Large intestine (tissue), 12 donors: ENCODE measurements at places on chromosomes 7 and 10.

- H3K27ac ChIP-seq: no peak overlapping the region
- H3K4me3 ChIP-seq: no peak overlapping the region
- DNase-seq: no peak
- H3K27me3 ChIP-seq: no peaks in the 10 kb centered on the region
- H3K4me1 ChIP-seq: no peaks in the 10 kb centered on the region
Observed at GRCh38 chr10:33571616-33572015, 237.1 kb upstream of the NRP1 start.

DNA sequence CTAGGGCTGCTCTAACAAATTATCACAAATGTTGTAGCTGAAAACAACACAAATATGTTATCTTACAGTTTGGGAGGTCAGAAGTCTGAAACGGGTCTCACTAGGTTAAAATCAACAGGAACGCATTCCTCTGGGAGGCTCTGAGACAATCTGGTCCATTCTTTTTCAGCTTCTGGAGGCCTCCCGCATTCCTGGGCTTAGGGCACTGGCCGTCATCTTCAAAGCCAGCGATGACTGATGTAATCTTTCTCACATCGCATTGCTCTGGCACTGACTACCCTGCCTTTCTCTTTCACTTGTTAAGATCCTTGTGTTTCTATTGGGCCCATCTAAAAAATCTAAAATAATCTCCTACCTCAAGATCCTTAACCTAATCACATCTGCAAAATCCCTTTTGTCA lies 1071.5 kb upstream of the C7orf33 start:
- no peak for DNase-seq
- no peaks in the 10 kb centered on the region for H3K27me3 ChIP-seq
- H3K4me3 ChIP-seq: no peak overlapping the region
- no peaks in the 10 kb centered on the region for H3K36me3 ChIP-seq
- H3K4me1 ChIP-seq: no peaks in the 10 kb centered on the region

DNA sequence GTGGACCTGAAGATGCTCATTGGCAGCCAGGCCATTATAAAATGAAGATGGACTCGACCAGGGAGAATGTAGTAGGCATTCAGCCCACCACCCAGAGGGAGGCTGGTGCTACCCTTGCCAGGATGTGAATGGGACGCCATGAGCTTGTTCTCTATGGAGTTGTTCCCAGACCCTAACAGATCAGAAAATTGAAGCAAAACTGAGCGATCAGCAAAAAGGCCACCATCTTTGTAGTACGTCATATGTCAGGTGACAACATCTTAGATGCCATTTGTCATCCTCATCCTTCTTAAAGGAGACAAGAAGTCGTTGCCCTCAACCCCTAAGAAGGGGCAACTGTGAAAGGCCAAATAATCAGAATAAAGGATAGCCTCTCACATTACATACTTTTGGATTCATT lies 61.7 kb downstream of the DOCK1 start:
- no peak for DNase-seq
- peaks cover 8% of the 10 kb centered on the region for H3K36me3 ChIP-seq
- no peaks in the 10 kb centered on the region for H3K4me1 ChIP-seq

- no peak overlapping the region for H3K27ac ChIP-seq
- H3K36me3 ChIP-seq: no peaks in the 10 kb centered on the region
- DNase-seq: no peak
Observed at GRCh38 chr10:22453948-22454591, 108.8 kb downstream of the SPAG6 start.

DNA sequence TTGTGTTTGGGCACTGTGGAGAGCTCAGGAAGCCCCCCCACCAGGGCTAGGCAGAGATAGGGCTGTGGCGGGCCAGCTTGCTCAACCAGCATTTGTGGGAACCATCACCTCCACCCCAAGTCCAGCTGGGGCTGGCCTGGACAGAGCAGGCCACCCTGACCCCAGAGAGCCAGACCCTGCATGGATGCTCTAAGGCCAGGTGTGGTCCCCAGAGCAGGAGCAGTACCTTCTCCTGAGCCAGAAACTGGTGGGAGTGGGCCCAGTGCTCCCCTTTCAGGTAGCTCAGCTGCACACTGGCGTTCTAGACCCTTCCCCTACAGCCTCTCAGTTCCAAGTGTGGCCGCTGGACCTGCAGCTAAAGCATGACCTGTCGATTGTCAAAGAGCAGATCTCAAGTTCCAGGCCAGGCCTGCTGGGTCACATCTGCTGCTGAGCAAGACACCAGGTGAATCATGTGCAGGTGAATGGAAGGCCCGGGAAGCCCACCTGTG lies 57.2 kb downstream of the RASGEF1A start:
- no peaks in the 10 kb centered on the region for H3K27me3 ChIP-seq
- no peak overlapping the region for H3K4me3 ChIP-seq
- no peaks in the 10 kb centered on the region for H3K36me3 ChIP-seq
- no peaks in the 10 kb centered on the region for H3K4me1 ChIP-seq
- no peak for DNase-seq

DNA sequence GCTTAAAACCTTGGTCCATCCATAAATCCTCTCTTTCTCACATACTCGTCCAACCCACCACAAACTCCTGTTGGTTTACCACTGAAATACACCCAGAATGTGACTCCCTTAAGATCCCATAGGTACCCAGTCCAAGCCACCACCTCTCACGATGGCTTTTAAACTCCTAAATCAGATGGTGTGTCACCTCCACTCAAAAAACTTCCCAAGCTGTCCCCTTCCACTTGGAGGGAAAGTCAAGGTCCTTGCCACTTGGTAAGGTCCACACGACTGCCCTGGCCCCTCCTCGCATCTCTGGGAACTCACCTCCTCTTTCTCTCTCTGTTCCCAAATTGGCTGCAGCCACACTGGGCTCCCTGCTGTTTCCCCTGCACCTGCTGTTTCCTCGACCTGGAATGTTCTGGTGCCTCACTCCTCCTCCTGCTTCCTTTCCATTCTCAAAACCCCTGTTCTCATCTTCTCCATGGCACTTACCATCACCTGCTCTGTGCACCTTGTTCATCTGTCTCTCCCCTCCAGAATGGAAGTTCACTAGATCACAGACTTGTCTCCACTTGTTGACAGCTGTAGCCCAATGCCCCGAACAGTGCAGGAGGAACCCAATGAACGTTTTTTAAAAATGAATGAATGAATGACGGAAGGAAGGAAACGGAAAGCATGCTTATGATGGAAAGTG lies 23.0 kb downstream of the ZFAND2A start:
- H3K4me3 ChIP-seq: peak overlapping the region; percentile 95
- no peaks in the 10 kb centered on the region for H3K36me3 ChIP-seq
- H3K4me1 ChIP-seq: peaks cover 3% of the 10 kb centered on the region
- no peak overlapping the region for H3K27ac ChIP-seq
- peak; percentile 6 for DNase-seq

- H3K36me3 ChIP-seq: no peaks in the 10 kb centered on the region
- H3K27ac ChIP-seq: no peak overlapping the region
- no peaks in the 10 kb centered on the region for H3K4me1 ChIP-seq
Observed at GRCh38 chr7:142375710-142376313, 118.0 kb upstream of the PRSS58 start.

- no peak overlapping the region for H3K27ac ChIP-seq
- no peak overlapping the region for H3K4me3 ChIP-seq
- H3K27me3 ChIP-seq: no peaks in the 10 kb centered on the region
Observed at GRCh38 chr7:46864716-46865115, 717.2 kb downstream of the TNS3 start.

DNA sequence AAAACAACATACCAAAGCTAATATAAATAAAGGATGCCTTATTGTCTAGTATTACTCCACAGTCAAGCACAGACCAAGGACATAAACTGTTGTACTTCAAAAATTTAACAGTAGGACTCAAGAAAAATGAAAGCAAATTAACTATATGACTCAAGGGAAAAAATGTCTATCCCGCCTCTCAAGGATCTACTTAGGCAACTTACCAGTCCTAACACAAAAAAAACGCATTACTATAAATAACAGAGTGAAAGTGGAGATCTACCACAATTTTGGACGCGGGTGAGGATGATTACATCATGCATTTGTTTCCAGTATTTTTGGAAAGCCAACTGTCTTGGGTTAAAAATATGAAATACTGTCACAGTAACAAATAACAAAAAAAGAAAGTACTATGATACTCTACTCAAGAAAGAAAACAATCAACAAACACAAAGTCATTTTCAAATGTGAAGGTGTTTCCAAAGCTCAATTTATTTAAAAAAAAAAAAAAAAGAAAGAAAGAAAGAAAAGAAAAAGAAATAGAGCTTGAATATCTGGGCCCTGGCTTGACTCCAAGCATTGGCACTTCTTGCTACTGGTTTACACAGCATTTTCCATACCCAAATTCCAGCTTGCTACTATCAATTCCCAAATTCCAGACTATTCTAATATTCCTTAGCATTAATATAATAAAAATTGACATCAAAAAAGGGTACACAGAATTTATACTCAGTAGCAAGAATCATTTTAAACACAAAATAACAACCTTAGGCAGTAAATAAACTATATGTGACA lies 99.4 kb downstream of the RSU1 start:
- no peaks in the 10 kb centered on the region for H3K4me1 ChIP-seq
- no peak overlapping the region for H3K27ac ChIP-seq
- no peaks in the 10 kb centered on the region for H3K36me3 ChIP-seq
- no peaks in the 10 kb centered on the region for H3K27me3 ChIP-seq

- H3K36me3 ChIP-seq: no peaks in the 10 kb centered on the region
- H3K27me3 ChIP-seq: peaks cover 2% of the 10 kb centered on the region
- H3K4me1 ChIP-seq: no peaks in the 10 kb centered on the region
- H3K27ac ChIP-seq: no peak overlapping the region
- DNase-seq: no peak
Observed at GRCh38 chr10:4270116-4270515, 485.1 kb upstream of the KLF6 start.

GRCh38 chr10:26839966-26840627 lies 20.7 kb downstream of the ABI1 start:
- no peaks in the 10 kb centered on the region for H3K4me1 ChIP-seq
- no peak overlapping the region for H3K4me3 ChIP-seq
- H3K36me3 ChIP-seq: no peaks in the 10 kb centered on the region
- no peak overlapping the region for H3K27ac ChIP-seq

GRCh38 chr7:128174386-128174785 lies 66.7 kb upstream of the LEP start:
- no peak overlapping the region for H3K27ac ChIP-seq
- H3K27me3 ChIP-seq: peaks cover 69% of the 10 kb centered on the region
- no peak for DNase-seq
- H3K4me3 ChIP-seq: no peak overlapping the region
- H3K4me1 ChIP-seq: no peaks in the 10 kb centered on the region

- H3K36me3 ChIP-seq: no peaks in the 10 kb centered on the region
- no peak overlapping the region for H3K27ac ChIP-seq
- no peaks in the 10 kb centered on the region for H3K27me3 ChIP-seq
- no peak overlapping the region for H3K4me3 ChIP-seq
- H3K4me1 ChIP-seq: no peaks in the 10 kb centered on the region
Observed at GRCh38 chr10:52455098-52455497, 141.0 kb downstream of the DKK1 start.

DNA sequence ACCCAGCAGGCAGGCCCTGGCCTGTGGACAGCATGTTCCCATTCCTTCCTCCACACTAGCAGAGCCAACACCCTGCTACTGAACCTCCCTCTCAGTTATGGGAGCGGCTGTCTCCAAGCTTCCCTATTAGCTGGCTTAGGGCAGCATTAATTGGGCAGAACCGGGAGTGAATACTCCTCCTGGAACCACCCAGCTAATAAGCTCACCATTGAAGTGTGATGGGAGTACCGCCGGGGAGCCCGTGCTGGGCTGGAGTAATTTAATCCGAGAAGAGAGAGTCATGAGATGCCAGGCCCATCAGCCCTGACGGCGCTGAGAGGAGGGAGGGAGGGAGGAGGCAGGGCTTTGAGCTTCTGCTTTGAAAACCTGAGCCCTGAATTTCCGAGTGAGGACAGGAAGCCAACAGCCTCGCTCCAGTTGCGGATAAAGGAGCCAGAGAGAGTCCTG lies 31.8 kb upstream of the ELFN1 start:
- no peak overlapping the region for H3K27ac ChIP-seq
- H3K27me3 ChIP-seq: peaks cover 5% of the 10 kb centered on the region
- H3K4me1 ChIP-seq: no peaks in the 10 kb centered on the region

DNA sequence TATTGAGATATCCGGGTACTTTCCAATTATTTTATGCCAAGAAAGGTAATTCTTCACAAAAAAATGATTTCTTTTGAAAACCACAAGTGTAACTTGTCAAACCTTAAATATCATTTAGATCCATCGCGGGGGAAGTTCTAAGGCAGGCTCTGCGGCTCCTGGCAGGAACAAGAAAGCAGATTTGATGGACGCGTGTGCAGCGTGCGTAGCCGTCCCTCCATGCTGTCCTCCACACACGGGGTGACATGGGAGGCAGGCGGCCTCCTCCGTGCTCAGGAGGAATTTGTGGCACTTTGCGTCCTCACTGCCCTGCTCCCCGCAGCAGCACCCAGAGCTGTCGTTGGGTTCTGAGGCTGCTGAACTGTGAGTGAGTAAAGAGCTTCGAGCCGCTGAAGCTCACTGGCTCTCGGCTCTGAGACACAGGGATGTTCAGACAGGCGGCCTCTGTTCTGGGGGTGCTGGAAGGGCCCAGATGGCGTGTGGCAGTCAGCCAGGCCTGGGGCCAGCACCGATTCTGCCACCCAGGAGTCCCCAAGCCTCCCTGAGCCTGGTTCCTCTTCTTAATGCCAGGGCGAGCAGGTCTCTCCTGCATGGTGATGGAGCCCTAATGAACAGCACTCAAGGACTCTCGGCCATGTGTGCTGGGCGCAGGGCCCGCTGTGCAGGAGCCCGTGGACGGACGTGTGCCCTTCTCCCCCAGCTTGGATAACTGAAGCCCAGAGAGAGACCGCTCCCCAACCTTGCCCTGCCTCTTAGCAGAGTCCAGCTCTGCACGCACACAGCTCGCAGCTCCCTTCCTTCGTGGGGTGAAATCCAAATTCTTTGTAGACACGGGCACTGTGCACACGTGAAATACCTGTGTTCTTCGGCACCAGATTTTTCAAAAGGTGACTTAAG lies 185.4 kb upstream of the SHH start:
- H3K36me3 ChIP-seq: no peaks in the 10 kb centered on the region
- H3K4me1 ChIP-seq: no peaks in the 10 kb centered on the region
- no peak overlapping the region for H3K4me3 ChIP-seq
